ENCODE measurements at places on chromosomes 5 and 9.

DNA sequence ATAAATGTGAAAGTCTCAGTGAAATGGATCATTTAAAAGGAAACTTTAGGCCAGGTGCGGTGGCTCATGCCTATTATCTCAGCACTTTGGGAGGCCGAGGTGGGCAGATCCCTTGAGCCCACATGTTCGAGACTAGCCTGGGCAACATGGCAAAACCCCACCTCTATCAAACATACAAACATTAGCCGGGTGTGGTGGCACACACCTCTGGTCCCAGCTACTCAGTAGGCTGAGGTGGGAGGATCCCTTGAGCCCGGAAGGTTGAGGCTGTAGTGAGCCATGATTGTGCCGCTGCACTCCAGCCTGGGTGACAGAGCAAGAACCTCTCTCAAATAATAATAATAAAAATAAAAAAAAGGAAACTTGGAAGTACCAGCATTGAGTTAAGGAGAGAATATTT is 176.1 kb downstream of the HSPA4 start:
- H3K36me3 ChIP-seq, result no peaks in the 10 kb centered on the region
- DNase-seq, result no peak
- no peaks in the 10 kb centered on the region for H3K27me3 ChIP-seq
- no peak overlapping the region for H3K4me3 ChIP-seq

GRCh38 chr5:171586436-171586835 is 167.0 kb downstream of the FGF18 start:
- H3K27me3 ChIP-seq, result peaks cover 5% of the 10 kb centered on the region
- H3K4me3 ChIP-seq, result no peak overlapping the region
- DNase-seq, result no peak
- H3K27ac ChIP-seq, result no peak overlapping the region

GRCh38 chr5:77492653-77493000 is 511 bp upstream of the WDR41 start:
- no peaks in the 10 kb centered on the region for H3K36me3 ChIP-seq
- peaks cover 8% of the 10 kb centered on the region for H3K4me1 ChIP-seq
- no peaks in the 10 kb centered on the region for H3K27me3 ChIP-seq
- no peak for DNase-seq

DNA sequence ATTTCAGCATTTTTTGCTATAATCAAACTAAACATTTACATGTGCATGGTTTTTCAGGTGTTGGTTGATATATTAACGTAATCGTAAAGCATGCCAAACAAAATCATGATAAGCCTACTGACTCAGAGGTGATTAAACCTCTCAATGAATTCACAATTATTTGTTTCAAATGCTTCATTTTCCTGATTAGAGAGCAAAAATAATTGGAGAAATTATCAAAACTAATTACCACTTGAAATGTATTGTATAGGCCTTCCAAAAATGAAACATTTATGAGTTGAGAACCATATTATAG is 45.7 kb upstream of the JMY start:
- no peak overlapping the region for H3K27ac ChIP-seq
- H3K27me3 ChIP-seq, result no peaks in the 10 kb centered on the region
- H3K4me1 ChIP-seq, result no peaks in the 10 kb centered on the region
- H3K4me3 ChIP-seq, result no peak overlapping the region

GRCh38 chr5:143685246-143685815 is 126.6 kb upstream of the HMHB1 start:
- H3K4me1 ChIP-seq, result no peaks in the 10 kb centered on the region
- H3K27ac ChIP-seq, result no peak overlapping the region
- no peaks in the 10 kb centered on the region for H3K36me3 ChIP-seq

DNA sequence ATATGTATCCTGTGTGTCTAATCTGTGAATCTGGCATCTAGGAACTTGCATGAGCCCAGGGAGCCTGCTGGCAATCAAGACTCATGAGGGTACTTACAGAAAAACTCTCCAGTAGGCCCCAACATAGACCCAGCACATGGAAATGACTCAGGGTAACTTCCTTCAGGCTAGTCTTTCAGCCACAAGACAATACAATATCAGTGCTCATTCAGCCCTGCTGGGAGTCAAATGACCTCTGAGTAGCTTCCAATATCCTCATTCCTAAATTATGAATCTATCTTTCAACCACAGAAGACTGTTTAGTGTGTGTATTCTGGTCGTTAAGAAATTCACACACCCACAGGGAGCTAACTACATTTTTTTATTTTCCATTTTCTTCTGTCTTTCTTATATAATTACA is 1273.0 kb downstream of the EFNA5 start:
- H3K4me3 ChIP-seq, result no peak overlapping the region
- H3K27ac ChIP-seq, result no peak overlapping the region
- no peak for DNase-seq
- H3K4me1 ChIP-seq, result no peaks in the 10 kb centered on the region
- H3K36me3 ChIP-seq, result no peaks in the 10 kb centered on the region

DNA sequence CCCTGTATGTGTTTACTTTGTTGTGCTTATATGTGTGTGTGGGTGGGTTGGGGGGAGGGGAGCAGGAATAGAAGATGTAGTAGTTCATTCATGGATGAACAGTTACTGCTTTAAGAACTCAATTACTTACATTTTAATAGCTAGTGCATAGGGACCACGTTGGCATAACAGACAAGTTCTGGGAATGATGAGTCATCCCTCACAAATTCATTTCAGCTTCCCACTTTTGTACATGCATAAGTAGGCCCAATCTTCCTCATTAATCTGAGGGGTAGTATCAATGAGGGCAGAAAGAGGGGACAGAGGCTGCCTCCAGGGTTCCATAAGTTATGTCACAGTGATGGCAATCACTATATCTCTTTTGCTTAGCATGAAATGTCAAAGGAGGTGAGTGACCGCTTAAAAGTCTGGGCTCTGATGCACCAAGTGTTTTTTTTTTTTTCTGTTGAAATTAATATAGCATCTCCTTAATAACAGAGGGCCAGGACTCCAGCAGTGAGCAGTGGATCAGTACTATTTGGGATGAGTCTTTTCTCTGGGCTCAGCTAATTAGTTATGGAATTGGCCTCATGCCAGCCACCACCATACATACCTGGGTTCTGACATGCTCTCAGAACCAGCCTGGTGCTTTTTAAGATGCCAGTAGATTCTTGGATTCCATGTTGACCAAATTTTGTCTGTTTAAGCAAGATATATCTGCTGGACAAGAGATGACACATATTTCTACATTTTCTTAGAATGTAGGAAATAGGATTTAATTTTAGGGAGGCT is 37.1 kb downstream of the PRDM6 start:
- peaks cover 18% of the 10 kb centered on the region for H3K4me1 ChIP-seq
- no peak overlapping the region for H3K4me3 ChIP-seq
- no peak for DNase-seq
- H3K27me3 ChIP-seq, result no peaks in the 10 kb centered on the region
- H3K36me3 ChIP-seq, result no peaks in the 10 kb centered on the region

DNA sequence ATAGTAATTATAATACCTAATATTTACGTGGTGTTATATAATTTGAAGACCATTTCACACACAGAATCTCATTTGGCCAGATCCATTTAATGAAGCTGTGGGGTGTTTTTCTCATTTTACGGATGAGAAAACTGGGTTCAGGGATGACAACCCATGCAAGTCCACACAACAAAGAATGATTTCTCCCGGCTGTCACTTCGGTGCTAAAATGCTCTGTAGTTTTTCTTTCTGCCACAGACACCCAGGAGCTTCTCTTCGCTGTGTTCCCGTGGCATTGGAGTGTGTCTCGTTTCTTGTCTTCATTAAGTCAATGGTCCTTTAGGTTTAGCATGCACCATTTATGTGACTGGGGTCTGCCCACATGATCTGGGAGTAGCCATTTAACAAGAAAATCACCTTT is 308.5 kb downstream of the ENC1 start:
- no peak overlapping the region for H3K4me3 ChIP-seq
- no peak for DNase-seq
- no peaks in the 10 kb centered on the region for H3K27me3 ChIP-seq
- H3K27ac ChIP-seq, result no peak overlapping the region
- H3K4me1 ChIP-seq, result no peaks in the 10 kb centered on the region
- no peaks in the 10 kb centered on the region for H3K36me3 ChIP-seq

DNA sequence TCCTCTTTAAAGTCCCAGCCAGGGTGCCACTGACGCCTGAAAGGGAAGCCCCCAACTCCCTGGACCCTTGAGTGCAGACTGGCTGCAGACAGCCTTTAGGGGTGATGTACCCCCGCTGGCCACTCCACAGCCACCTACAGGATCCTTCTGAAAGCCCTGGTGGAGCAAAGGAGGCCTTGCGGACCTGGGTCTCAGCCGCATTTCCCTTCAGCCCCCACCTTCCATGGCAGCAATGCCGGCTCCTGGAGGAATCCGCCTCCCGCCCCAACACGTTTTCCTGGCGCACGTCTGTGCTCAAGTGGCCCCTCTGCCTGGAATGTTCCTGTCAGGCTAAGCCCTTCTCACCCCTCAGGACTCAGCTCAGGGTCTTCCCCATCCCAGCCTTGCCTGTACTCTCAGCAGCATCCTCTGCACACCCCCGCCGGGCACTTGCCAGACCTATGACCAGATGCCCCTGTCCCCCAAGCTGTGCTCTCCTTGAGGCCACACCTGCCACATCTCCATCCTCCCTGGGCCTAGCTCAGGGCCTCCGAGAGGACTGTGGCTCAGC is 134.1 kb upstream of the RAPGEF1 start:
- DNase-seq, result no peak
- no peaks in the 10 kb centered on the region for H3K4me1 ChIP-seq
- H3K27me3 ChIP-seq, result no peaks in the 10 kb centered on the region
- no peak overlapping the region for H3K27ac ChIP-seq
- H3K36me3 ChIP-seq, result no peaks in the 10 kb centered on the region

DNA sequence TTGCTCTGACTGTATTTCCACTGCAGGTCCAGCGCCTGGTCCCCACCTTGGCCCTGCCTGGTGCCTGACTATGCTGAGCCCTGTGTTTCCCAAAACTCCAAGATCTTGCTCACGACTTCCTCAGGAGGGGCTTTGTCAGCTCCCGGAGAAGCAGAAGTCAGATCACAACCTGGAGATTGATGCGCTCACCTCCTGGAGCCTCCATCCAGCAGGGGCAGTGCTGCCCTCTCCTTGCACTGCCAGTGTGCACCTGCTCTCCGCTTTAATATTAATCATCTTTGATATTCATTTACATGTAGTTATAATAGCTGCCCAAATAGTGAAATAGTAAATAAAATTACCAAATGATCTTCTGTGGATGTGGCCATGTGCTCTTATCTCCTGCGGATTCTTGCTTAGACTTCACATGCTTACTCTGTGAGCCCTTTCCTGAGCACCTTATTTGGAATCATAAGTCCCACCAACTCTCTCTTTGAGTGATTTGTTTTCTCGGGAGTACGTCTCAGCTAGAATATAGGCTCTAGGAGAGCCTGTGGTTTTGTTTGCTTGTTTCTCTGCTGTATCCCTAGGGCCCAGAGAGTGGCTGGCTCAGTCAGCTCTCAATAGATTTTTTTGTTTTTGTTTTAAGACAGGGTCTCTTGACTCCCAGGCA is 17.4 kb downstream of the MAML1 start:
- no peaks in the 10 kb centered on the region for H3K27me3 ChIP-seq
- H3K36me3 ChIP-seq, result peaks cover 13% of the 10 kb centered on the region
- DNase-seq, result peak; percentile 17
- peaks cover 25% of the 10 kb centered on the region for H3K4me1 ChIP-seq

DNA sequence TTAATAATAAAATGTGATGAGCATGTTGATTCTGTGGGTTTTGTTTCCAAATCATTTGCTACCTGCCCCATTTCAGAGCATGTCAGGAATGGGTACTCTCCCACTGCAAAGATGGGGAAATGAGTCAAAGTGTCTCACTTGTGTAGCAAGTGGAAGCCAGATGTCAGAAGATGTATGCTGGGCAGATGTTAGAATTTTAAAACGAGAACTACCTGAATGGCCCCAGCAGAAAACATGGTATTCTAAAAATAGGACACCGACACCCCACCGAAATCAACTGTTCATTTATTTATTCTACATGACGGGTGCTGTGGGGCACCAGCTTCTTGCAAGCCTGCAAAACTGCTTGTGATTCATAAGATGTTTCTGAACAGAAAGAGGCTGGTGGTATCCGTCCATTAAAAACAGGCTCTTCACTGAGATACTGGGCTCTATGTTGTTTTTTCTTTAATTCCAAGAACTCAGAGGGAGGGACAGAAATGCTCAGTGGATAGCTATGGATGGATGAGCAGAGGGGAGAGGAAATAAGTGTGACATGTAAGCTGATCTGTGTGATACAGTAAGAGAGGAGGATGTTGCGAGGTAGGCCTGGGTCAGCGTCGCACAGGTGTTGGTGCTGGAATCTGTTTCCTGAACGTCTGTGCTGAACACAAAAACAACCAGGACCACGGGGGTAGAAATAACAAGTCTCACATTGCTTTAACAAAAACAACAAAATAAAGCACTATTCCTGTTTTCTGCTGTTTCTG is 157.2 kb downstream of the EFNA5 start:
- no peak overlapping the region for H3K4me3 ChIP-seq
- H3K36me3 ChIP-seq, result no peaks in the 10 kb centered on the region
- no peaks in the 10 kb centered on the region for H3K27me3 ChIP-seq
- H3K4me1 ChIP-seq, result no peaks in the 10 kb centered on the region
- no peak overlapping the region for H3K27ac ChIP-seq

DNA sequence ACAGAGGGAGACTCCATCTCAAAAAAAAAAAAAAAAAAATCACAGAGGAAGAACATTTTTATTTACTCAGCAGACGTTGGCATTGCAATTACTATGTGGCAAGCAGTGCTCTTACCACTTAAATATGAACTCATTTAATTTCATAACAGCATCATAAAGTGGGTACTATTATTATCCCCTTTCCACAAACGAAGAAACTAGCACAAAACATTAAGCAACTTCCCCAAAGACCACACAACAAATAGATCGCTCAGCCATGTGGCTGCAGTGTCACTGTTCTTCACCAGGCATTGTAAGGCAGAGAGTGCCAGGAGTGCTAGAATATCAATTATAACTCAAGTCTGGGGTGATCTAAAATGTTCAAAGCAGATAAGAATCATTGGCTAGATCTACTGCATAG is 69.8 kb upstream of the PLPP6 start:
- no peaks in the 10 kb centered on the region for H3K36me3 ChIP-seq
- DNase-seq, result no peak

- H3K27me3 ChIP-seq, result no peaks in the 10 kb centered on the region
- H3K4me3 ChIP-seq, result no peak overlapping the region
- no peak for DNase-seq
- no peaks in the 10 kb centered on the region for H3K36me3 ChIP-seq
- no peaks in the 10 kb centered on the region for H3K4me1 ChIP-seq
Measured at GRCh38 chr5:92849756-92850155, 731.3 kb downstream of the NR2F1-AS1 start.

GRCh38 chr5:108747774-108748400 is at the start of gene FER:
FER (plus strand) TSS chr5:108747897; CDS start chr5:108798183, 50,286 bp downstream.
- no peaks in the 10 kb centered on the region for H3K27me3 ChIP-seq
- no peaks in the 10 kb centered on the region for H3K36me3 ChIP-seq
- no peak for DNase-seq

- no peaks in the 10 kb centered on the region for H3K27me3 ChIP-seq
- H3K27ac ChIP-seq, result no peak overlapping the region
- peaks cover 6% of the 10 kb centered on the region for H3K4me1 ChIP-seq
- no peak overlapping the region for H3K4me3 ChIP-seq
- H3K36me3 ChIP-seq, result no peaks in the 10 kb centered on the region
Measured at GRCh38 chr5:133145436-133146170, 93.8 kb downstream of the HSPA4 start.

All from lower lobe of right lung (tissue), 2 donors.